ENCODE measurements at places on chromosomes 12 and 14.
A peak's percentile ranks its signal among the peaks of the same experiment; 100 is the strongest.

GRCh38 chr12:52380271-52380694 is 5.2 kb downstream of the KRT84 start:
- DNase-seq: no peak

DNA sequence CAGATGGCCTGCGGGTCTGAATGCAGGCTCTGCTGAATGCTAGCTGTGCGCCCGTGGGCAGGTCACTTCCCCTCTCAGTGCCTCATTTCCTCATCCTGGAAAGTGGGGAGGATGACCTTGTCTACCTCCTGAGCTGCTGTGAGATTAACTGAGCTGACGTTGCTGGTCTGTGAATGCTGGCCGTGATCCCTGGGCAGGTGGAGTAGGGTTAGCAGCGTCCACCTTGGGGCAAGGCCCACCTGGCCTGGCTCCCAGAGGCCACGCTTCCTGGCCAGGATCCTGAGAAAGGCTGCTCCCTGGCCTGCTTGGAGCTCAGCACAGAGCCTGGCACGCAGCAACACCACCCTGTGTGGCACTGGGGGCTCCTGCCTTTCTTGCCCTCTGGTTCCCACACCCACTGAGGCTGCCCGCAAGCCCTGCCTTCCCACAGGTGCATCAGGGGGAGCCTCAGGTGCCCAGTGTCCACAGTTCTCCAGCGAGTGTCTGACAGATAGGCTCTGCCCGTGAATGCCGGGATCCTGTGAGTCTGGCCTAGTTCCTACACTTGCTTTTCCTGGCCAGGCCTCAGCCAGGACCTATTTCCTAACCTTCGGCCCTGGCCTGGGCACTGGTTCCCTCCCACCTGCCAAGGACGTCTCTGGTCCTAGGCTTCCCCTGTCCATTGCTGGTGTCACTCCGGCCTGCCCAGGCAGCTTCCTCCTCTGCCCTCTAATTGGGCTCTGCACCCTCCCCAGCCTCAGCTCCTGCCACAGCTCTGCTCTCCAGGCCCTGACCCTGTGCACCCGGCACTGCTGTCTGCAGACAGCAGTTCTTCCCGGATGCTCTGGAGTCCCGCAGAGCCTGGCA is 37.2 kb upstream of the TDRD9 start:
- DNase-seq: no peak

GRCh38 chr12:65155784-65156183 is 13.6 kb upstream of the LEMD3 start:
- DNase-seq: no peak

DNA sequence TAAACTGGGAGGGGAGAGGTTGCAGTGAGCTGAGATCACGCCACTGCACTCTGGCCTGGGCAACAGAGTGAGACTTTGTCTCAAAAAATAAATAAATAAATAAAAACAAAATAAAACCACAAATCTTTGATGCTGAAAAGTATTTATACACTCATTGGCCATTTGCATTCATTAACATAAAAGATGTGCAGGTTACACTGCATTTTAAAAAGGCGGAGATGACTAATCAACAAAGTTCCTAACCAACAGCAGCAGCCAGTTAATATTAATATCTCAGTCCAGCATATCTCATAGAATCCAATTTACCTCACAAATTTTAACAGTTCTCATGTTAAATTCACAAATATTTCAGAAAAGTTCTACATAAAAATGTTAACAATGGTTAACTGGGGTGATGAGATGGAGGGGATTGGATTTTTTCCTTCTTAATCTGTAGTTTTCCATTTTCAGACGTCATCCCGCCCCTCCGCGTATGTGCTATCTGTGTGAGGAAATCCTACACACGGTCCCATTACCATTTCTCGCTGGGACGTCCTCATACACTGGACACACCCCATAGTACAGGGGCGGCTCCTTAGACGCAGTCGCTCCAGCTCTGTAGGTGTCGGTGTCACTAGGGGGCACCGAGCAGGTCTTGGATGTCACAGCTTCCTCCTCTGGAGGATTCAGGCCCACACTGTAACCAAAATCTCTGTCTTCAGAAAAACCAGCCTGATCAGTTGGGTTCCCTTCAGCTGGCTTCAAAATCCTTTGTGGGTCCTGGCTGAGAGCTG is 7.3 kb downstream of the ANKLE2 start:
- no peak for DNase-seq

DNA sequence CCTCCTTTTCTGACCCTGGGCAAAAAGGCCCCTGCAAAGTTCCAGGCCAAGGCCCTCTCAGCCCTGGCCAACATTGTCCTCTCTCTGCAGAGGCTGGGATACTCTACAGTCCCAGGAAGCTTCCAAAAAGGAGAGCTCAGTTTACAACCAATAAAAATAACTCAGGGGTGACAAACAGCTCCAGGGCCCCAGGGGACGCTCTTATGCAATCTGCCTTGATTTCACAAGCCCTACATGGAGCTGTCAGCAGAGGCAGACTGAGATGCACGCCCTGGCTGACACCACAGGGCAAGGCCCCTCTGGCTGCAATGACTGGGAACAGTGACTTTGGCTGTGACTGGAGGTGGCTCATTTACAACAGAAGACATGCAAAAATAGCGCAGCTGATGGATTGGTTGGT is 129.0 kb upstream of the MED13L start:
- DNase-seq: peak; percentile 37

DNA sequence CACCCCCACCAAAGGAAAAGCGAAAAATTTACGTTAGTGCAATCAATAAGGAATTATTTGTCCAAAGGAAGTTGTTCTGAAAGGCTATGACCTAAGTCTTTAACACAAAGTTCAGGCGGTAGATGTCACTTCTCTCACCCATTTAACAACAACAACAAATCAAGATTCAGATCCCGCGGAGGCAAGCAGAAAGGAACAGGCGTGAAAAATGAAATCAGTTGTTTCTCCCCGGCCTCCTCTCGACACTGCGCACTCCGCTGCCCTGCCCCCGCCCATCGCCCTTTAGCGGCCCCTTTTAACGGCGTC is 1.4 kb downstream of the DENND5B start:
- no peak for DNase-seq

GRCh38 chr12:87585882-87586557 is 443.2 kb downstream of the C12orf50 start:
- DNase-seq: peak; percentile 7

- DNase-seq: no peak
These were observed 25.2 kb downstream of the SPRING1 start for GRCh38 chr12:116712458-116713303.

GRCh38 chr14:104172880-104173279 is 34.5 kb downstream of the KIF26A start:
- DNase-seq: no peak

DNA sequence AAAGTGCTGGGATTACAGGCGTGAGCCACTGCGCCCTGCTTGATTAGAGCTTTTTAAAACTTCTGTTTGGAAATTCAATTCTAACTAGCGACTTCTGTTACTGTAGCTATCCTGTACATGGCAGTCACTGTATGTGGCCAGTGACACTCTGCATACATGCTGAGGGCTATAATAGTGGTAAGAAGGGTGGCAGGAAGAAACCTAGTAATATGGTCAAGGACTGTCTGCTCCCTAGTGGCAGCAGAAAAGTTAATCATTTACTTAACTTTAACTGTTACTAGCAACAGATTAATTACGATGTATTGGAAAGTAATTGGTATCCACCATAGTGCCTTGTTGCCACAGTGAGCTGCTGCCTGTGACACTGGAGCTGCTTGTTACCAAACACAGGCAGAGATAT is 149.0 kb downstream of the KITLG start:
- no peak for DNase-seq

- DNase-seq: no peak
These were observed 433.6 kb downstream of the AEBP2 start for GRCh38 chr12:19872621-19873540.
